ENCODE measurements at places on chromosomes 6 and 20.

DNA sequence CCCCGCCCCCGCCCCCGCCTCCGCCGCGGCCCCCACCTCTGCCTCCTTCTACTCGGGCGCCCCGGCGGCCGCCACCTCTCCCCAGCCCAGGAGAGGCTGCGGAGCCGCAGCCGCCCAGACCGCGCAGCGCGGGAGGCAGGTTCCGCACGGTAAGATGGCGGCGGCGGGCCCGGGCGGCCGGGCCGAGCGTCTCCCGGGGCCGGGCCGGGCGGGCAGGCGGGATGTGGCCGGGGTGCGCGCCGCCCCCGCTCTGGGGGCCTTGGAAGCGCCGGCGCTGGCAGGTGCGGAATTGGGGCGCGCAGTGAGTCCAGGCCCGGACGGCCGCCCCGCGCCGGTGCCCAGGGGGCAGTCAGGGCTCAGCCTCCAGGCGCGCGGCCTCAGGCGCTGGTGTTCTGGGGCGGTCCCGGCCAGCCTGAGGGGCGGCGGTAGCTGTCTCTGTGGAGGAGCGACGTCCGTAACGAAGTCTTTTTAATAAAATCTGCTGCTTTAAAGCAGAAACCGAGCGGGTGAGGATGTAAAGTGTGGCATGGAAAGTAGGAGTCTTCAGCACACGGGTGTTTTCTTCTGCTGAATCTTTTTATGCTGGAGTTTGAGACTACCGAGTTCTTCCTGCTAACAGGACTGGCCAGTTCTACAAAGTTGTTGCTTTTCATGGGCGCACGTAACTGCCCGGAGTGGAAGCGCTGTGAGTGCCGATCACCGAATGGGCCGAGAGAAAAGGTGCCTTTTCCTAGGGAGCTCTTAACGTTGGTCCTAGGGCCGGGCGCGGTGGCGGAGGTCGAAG lies at the start of gene GID8:
Gene GID8 (plus strand): TSS at position 43 of the 784 bp plus-strand sequence. CDS start 3,356 bp downstream, outside the sequence.
- peak; percentile 70 for DNase-seq

DNA sequence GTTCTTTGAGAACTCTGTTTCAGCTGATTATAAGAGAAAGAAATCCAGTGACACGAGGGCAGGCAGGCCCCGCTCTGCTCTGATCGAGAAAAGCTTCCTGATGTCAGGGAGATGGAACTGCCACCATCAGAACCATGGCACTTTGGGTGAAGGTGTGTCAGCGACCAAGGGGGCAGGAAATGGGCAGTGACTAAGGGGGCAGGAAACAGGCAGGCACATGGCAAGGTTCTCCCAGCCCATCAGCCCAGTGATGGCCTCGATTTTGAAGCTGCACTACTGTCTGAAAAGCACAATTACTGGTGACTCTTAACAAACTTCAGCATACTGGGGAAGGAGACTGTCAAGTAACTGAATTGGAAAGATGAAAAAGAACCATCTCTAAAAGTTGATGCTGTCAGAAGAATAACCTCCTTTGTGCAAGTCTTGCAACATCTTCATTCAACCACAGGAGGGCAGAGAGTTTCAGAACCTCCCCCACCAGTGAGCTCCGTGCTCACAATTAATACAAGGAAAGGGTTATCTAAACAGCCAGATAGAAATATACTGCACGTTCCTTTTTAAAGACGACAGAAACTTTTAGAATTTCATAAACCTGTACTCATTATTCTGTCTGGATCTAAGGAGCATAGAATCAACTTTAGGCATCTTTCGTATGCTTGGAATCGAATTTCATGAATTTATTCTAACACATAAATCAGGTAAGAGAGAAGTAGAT lies 39.1 kb downstream of the TMX4 start:
- peak; percentile 41 for DNase-seq

- DNase-seq, result no peak
Measured at GRCh38 chr6:132466952-132467351, 46.0 kb downstream of the STX7 start.

- DNase-seq, result no peak
Measured at GRCh38 chr20:44182135-44182765, 4.7 kb downstream of the JPH2 start.

DNA sequence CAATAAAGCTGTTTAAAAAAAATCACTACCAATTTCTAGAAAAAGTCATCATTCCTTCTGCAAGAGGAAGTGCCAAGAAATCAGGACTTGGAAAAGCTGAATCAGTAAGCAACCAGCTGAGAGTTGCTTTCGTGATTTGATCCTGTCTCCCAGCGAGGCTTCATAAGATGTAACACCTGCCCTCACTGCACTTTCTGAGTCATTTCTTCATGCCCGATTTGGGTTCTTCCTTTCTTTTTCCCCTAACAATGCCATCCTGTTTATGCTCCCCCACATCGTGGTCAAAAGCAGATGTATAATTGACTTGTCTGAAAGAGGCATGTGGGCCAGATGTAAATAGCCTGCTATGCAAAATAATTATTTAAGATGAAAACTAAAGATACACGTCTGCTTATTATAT lies 52.1 kb downstream of the RIPOR2 start:
- no peak for DNase-seq

DNA sequence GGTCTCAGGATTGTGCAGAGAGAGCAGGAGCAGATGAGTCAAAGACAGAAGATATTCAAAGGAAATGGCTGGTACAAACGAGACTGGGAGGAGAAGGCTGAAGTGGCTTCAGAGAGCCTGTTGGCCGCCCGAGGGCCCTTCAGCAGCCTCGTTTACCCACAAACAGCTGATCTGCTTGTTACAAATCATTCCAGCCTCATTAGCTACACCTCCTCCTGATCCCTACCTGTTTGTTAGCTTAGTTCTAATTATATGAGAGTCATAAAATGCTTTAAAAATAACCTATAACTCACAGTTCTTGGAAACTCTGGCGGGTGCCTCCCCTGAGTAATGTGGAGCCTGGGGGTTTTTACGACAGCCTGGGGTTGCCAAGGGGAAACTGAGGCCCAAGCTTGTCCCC lies 12.6 kb downstream of the GLP1R start:
- DNase-seq, result no peak

DNA sequence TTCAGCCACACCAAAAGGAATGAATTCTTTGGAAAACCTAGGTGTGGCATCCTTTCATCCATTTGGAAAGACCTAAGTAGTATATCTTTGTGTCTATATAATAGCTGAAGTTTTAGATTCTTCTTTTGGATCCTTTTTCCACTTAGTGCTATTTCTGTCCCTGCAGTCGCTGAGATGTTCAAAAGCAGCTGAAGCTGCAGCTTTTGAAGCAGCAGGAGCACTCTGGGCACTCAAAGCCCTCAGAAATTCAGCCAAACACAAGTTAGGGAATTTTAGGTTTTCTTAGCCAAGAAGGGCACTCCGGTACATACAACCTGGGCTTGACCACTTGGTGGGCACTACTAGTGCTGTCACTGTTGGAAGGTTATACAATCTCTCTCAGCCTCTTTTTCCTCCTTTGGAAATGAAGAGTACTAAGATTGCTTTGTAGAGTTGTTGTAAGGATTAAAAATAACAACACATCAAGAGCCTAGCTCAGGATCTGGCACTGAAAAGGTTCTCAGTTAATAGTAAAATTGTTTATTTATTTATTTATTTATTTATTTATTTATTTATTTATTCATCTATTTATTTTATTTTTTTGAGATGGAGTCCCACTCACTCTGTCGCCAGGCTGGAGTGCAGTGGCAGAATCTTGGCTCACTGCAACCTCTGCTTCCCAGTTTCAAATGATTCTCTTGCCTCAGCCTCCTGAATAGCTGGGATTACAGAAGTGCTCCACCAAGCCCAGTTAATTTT lies 71.9 kb upstream of the SLC22A16 start:
- no peak for DNase-seq

DNA sequence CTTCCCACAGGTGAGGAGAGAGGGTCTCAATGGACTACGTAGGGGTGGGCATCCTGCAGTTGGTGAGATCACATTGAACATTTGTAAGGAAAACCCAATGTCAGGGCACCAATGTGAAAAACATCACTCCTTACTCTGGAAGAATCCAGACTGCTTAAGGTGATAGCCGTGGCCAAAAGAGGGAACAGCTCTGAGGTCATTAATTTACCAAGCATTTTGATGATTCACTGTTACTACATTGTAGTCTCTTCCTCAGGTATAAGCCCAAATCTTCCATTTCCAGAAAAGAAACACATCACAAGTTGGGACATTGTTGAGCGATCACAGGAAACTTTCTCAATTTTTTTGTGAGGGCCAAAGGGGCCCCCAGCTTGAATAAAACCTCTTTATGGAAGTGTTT lies 61.1 kb upstream of the SPTLC3 start:
- no peak for DNase-seq

Measured in Caco-2 (cell line).